Epithelial cell of proximal tubule (primary cell): ENCODE measurements at places on chromosomes 2 and 18.

- DNase-seq = no peak
Observed at GRCh38 chr2:200301953-200302858, 4.3 kb upstream of the SPATS2L start.

DNA sequence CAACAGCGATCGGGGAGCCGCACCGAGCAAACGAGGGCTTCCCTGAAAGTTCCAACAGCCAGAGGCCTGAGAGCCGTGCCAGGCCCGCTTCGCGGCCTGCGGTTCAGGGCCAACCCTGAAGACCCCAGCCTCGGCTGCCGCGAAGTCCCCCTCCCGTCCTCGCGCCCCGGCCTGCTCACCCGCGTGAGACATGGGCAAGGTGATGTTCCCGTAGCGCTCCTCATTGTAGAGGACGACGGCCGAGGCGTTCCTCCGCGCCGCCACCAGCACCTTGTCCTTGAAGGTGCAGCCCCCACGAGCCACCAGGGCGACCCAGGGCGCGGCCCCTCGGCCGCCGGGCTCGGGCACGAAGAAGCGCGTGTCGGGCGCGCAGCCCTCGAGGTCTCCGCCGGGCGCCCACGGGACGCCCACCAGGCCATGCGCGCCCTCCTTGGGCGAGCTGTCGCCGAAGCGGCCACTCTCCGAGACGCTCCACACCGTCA, 510 bp downstream of the RNF149 start:
- no peak for DNase-seq

DNA sequence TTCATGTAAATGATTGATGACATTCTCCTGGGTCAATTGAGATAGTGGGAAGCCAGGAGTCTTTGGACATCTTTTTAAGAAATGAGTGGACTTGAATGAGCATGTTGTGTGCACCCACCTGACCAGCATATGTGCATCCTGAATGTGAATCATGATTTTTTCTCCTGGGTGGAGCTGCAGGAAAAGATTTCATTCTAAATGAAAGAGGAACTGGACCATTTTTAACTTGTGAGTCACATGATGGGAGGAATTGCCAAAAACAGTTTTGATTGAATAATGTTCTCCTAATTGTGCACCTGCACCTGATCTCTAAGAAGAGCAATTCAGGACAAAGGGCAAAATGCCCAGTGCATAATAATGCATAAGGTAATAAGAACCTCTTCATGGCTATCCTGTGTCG, 32.3 kb downstream of the COPS8 start:
- DNase-seq = no peak

- DNase-seq = no peak
Observed at GRCh38 chr2:126658319-126658904, 2.5 kb downstream of the GYPC start.

- DNase-seq = no peak
Observed at GRCh38 chr18:62959481-62959880, 244.1 kb downstream of the PHLPP1 start.

DNA sequence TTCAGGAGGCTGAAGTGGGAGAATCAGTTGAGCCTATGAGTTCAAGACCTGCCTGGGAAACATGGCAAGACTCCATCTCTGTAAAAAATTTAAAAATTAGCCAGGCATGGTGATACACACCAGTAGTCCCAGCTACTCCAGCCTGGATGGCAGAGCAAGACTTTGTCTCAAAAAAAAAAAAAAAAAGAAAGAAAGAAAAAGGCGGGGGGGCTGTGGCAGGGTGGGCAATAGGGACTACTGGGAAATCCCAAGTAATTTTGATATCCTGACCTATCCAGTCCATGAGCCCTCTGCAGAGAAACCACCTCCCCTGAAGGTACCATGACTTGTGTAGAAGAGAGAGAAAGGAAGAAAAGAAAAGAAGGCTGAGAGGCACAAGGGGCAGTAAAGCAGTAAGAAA, 45.3 kb downstream of the ALPK2 start:
- DNase-seq = no peak

GRCh38 chr18:42689310-42689709, 426.2 kb downstream of the RIT2 start:
- no peak for DNase-seq

DNA sequence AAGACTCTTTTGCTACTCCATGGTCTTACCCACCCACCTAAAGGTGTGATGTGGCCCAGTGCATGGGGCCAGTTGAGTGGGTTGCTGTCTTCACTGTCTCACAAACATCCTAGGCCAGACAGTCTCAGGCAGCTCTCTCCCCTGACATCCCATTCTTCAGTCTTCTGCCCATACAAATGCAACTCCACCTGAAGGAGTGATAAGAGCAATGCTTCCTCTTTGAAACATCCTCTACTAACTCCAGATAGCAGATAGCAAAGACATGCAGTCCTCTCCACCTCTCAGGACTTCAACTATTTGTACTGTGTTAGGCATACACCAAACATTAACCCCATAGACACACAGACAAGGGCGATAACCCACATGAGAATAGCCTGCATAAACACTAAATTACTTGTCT, 71.3 kb downstream of the MTHFD2 start:
- no peak for DNase-seq

DNA sequence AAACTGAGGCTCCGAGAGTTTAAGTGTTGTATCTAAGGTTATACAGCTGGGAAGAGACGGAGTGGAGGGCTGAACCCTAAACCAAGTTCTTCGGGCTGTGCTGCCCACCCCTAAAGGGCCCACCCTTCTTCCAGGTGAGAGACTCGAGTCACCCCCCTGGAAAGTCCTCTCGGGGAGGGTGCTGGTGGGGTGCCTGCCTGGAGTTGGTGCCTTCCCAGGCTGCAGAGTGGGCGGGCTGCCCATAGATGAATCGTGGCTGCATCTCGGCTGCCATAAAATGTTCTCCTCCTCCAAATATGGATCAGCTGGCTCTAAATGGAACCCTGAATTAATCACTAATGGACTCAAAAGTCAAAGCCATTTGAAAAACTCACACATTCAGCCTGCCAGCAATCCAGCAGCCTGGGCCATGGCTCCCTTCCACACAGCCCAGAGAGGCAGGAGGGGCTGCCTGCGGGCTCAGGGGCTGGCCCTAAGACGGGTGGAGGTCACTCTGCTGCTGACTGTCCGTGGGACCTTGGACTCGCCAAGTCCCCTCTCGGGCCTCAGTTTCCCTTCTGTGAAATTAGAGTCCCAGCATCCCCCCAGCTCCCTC, 7.7 kb downstream of the CIB4 start:
- DNase-seq = no peak
